AG09319 (cell line): ENCODE measurements at places on chromosomes 5 and 9.
A peak's percentile ranks its signal among the peaks of the same experiment; 100 is the strongest.

GRCh38 chr5:136053336-136054141, 24.8 kb downstream of the TGFBI start:
- peak; percentile 79 for DNase-seq

DNA sequence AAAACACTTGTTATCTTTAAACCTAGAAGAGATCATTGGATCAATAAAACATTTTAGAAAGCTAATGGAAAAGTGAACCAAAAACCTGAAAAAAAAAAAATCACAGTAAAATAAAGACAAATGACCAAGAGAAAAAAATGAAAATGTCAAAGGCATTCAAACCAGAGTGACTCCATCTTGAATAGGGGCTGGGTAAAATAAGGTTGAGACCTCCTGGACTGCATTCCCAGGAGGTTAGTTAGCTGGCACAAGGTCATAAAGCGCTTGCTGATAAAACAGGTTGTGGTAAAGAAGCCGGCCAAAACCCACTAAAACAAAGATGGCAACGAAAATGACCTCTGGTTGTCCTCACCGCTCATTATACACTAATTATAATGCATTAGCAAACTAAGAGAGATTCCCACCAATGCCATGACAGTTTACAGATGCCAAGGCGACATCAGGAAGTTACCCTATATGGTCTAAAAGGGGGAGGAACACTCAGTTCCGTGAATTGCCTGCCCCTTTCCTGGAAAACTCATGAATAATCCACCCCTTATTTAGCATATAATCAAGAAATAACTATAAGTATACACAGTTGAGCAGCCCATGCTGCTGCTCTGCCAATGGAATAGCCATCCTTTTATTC, 116.7 kb upstream of the NEK6 start:
- no peak for DNase-seq

GRCh38 chr9:130041648-130042405, 1.2 kb downstream of the FNBP1 start:
- no peak for DNase-seq

- DNase-seq = no peak
Measured at GRCh38 chr9:11966786-11967185, 726.4 kb upstream of the TYRP1 start.

GRCh38 chr5:180785121-180785781, 17.4 kb downstream of the MGAT1 start:
- no peak for DNase-seq

- DNase-seq = no peak
Measured at GRCh38 chr5:103895738-103896137, 333.1 kb upstream of the NUDT12 start.

GRCh38 chr9:71814815-71815214, 46.5 kb upstream of the CEMIP2 start:
- no peak for DNase-seq

DNA sequence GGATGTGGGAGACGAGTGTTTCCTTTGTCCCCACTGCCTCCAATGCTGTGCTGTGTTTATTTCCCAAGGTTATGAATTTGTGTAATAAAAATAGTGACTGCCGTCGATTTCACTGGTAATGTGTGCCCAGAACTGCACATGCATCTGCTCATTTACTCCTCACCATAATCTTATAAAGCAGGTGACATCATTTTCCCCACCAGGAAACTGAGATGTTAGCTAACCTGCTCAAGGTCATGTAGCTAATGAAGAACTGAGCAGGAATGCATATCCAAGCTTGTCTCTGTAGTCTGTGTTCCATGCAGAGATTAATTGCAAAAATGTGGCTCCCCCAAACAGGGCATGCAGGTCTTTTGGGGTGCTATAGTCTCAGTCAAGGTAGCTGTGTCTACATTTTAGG, 224.4 kb downstream of the TENT4A start:
- no peak for DNase-seq

GRCh38 chr5:54881286-54882005, 103.9 kb downstream of the ESM1 start:
- DNase-seq = no peak
